ENCODE measurements at places on chromosomes 16 and 17.
A peak's percentile ranks its signal among the peaks of the same experiment; 100 is the strongest.

- no peak for DNase-seq
These were observed 36.5 kb downstream of the CYTH1 start for GRCh38 chr17:78745407-78746088.

DNA sequence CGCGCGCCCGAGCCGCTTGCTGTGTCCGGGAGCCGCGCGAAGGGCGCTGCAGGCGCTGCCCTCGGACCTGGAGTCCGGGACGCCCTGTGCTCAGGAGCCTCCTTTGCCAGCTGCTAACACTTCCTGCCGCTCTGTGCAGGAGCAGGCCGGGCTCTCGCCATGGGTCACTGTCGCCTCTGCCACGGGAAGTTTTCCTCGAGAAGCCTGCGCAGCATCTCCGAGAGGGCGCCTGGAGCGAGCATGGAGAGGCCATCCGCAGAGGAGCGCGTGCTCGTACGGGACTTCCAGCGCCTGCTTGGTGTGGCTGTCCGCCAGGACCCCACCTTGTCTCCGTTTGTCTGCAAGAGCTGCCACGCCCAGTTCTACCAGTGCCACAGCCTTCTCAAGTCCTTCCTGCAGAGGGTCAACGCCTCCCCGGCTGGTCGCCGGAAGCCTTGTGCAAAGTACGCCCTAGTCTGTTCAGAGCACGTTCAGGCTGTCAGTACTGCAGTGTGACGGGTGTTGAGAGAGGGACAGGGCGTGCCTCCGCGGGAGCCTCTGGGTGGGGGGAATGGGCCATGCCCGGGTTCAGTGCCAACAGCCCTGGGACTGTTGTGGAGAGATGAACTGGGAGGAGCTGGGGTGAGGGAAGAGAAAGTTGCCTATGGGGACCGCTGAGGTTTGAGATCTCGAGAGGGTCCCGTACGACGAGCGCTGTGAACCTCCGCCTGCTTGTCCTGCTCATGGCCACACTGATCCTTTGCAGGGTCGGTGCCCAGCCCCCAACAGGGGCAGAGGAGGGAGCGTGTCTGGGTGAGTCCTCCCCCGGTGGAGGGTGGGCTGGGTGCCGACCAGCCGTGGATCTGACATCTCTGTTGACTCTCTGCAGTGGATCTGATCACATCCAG, 1.3 kb downstream of the ZNF276 start:
- peak; percentile 71 for DNase-seq

- no peak for DNase-seq
These were observed 30.4 kb downstream of the NME3 start for GRCh38 chr16:1740781-1741490.

DNA sequence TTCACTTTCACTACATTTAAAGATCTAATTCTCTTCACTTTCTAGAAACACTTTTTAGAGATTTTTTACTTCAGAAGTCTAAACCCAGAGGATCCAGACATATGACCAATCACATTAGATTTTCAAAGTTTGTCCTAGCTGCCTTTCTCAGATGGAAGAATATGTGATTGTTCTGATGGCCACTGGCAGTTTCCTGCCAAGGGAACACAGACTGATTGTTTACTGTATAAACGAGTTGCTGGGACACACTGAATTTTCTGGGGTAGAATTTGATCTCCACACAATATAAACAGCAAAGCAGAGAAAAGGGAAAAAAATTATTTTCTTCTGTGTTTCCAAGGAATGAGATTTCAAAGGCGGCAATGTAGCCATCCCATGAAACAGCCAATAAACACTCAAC, 480.0 kb downstream of the TOX3 start:
- DNase-seq = no peak

GRCh38 chr17:69574257-69575197, 160.0 kb downstream of the MAP2K6 start:
- no peak for DNase-seq

- DNase-seq = no peak
These were observed 11.3 kb upstream of the NFAT5 start for GRCh38 chr16:69554495-69554894.

- DNase-seq = no peak
These were observed 3.0 kb downstream of the EVI2B start for GRCh38 chr17:31310886-31311285.

DNA sequence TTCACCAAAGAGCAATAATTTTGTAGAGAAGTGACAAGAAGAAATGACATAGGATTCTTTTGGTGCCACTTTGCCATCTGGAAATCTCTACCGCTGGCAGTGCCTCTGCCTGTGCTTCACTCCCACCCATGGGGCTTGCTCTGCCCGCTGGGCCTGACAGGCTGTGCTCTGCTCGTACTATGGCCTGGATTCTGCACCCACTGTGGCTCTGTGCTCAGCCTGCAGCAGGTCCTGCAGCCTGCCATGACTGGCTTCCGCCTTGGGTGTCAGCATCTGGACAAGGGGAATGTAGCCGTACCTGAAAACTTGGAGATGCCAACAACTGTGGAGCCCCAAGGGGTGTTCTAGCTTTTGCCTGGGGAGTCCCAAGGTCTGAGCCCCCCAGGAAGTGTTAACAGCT, 792.3 kb downstream of the CDH8 start:
- no peak for DNase-seq

DNA sequence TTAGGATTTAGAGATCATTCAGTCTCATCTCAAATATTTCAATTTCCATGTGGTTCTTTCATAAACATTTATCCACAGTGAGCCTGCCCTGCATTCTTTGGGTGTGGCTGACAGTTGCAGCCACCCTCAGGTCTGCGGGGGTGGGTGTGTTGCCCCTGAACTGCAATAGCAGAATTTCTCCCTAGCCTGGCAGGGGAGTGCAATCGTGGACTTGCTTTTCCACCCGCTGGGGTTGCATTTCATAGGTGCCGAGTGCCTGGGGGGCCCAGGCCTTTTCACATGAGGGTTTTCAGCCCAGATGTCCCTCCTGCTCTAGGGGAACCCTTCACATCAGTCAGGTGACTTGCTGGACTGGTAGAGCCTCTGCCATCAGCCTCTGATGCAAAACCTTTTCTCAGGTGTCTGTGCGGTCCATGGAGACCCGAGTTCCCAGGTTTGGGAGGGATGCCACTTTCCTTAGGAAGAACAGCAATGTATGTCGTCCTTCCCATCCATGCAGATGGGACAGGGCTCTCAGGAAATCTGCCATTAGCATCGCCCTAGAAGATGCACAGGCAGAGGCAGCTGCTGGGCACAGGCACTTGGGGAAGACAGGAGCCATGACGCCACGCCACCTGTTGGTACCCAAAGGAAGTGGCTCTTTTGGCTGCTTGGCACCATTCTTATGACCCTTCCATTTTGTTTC, 2.4 kb upstream of the USP36 start:
- peak; percentile 10 for DNase-seq

GRCh38 chr17:30170415-30170987, 53.9 kb downstream of the NSRP1 start:
- peak; percentile 47 for DNase-seq

DNA sequence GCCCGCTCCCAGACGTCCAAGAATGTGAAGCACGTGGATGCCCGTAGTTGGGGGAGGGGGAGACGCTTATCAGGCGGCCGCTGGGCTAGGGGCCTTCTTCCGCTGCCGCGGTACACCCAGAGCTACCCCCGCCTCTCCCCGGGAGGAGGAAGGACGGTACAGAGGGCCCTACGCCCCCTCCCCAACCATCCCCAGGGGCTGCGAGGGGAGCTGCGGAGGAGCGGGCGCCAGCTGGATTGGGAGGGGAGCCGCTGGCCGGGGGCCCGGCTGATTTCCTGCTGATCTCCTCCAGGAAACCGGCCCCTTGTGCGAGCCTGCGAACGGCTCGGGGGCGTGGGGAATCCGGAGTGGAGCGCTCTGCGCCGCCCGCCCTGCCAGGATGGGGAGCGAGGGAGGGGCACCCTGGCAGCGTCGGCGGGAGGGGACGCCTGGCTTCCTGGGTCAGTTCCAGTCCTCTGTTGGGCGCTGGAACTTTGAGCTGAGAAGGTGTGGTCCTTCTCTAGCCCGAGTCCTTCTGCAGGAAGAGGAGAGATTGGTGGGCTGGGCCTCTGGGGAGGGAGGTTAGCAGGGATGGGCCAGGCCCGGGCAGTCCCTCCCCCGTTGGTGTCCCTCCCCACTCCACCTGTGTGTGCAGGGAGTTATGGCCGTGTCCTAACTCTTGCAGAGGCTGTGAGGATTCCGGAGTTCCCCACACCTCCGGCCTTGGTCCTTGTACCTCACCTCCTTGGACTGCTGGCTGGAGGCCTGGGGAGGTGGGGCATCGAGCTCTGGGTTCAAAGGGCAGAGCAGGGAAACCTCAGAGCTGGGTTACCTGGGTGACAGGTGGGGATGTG, 19.2 kb downstream of the GJD3 start:
- DNase-seq = peak; percentile 61

DNA sequence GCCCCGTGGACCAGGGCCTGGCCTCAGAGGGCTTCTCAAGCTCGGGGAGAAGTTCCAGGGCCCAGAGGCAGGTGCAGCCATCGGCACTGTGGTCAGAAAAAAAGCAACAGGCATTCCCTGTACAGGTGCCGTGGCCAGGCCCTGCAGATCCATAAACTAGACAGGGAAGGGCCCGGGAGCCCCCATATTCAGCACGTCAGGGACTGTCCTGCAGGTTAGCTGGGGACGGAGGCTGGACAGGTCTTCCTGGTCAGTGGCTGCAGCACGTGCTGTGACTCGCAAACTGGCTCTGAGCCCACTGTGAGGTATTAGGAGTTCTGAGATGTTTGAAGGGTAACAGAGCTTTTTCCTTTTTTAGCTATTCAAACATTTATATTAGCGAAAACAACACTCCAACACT, 15.0 kb upstream of the C16orf95 start:
- DNase-seq = no peak

DNA sequence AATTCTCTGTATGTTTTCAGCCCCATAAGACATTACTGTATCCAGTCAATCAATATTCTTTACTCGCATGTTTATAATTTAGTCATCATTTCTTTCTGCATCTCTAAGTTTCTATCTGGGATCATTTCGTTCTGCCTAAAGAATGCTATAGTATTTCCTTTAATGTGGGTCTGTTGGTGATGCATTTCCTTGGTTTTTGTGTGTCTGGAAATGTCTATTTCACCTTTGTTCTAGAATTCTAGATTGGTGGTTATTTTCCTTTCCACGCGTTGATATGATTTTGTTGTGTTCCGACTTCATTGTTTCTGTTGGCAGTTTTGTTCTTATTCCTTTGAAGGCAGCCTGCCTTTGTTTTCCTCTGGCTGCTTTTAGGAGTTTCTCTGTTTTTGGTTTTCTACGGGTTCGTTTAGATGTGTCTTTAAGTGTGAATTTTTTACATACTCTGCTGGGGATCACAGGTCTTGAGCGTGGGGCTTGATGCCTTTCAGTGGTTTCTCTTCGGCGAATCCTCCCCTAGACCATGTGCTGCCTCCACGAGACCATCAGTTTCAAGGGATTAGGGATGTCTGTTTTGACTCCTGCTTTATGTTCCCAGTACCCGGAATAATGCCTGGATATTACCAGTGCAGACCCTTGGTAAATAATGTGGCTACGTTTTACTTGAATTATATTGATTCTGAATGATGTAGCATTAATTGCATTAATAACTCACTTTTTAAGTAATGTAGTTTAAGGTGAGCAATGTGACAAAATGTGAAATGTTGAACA, 23.5 kb downstream of the POLR3E start:
- DNase-seq = no peak

GRCh38 chr16:86740906-86741799, 162.8 kb downstream of the FOXL1 start:
- no peak for DNase-seq

DNA sequence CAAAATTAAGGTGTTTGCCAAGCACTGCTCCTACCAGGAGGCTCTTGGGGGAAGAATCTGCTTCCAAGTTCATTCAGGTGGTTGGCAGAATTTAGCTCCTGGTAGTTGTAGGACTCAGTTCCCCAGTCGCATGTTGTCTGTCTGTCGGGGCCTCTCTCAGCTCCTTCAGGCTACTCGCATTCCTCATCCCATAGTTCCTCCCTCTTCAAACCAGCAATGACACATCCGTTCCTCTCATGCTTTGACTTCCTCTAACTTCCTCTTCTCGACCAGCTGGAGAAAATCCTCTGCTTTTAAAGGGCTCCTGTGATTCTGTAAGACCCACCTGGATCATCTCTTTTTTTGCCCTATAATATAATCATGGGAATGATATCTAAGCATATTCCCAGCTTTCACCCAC, 108.1 kb downstream of the PMP22 start:
- DNase-seq = no peak

DNA sequence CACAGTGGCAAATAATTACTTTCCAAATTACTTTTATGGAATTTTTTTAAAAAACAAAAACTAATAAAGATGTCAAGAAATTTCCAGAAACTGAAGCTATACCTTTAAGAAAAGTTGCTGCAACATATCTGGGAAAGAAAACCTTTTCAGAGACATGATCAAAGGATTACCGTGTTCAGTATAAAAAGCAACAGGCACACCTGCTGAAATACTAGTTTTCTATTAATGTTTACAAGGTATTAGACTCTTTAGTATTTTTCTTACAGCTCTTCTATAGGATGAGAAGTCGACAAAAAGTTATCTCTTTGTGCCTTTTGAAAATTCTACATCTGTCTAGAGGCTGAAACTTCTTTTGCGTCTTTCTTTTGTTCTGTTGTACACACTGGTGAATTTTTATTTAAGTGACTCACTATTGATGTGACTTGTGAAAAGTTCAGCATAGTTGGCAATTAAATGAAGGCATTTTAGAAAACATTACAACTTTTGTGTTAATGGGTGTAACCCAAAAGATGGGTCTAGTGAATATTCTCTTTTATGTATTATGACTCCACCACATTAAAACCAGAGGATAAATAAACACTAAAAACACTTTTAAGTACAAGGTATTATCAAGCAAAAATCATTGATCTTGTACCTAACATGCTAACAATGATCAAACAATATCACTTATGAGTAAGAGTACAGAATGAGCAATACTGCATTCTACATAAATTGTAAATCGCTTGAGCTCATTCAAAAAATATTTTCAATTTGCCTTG, 23.8 kb downstream of the NACA2 start:
- no peak for DNase-seq

DNA sequence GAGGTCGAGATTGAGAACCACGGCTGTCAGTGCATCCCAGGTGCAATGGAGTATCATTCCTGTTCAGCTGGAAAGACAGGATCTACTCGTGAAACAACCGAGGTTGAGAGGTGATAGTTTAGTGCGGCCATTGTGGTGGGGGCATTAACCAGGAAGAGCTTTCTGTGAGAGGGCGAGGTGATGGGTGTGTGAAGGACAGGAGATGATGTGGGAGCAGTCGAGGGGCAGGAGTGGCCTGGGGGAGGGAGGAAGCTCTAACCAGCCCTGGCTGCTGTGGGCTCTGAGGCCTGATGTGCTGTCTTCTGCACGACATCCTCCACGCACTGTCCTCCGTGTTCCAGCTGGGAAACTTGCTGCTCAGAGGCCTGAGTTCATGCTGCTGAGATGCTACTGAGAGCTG, 22.0 kb downstream of the GOSR2 start:
- no peak for DNase-seq

GRCh38 chr17:6524520-6524919, 31.8 kb downstream of the PITPNM3 start:
- DNase-seq = peak; percentile 70
